ENCODE measurements at places on chromosomes 5 and 9. TPM values are rescaled to one million over a fixed set of nuclear protein-coding genes. Genes with fewer than 3 reads are reported as not detected.

DNA sequence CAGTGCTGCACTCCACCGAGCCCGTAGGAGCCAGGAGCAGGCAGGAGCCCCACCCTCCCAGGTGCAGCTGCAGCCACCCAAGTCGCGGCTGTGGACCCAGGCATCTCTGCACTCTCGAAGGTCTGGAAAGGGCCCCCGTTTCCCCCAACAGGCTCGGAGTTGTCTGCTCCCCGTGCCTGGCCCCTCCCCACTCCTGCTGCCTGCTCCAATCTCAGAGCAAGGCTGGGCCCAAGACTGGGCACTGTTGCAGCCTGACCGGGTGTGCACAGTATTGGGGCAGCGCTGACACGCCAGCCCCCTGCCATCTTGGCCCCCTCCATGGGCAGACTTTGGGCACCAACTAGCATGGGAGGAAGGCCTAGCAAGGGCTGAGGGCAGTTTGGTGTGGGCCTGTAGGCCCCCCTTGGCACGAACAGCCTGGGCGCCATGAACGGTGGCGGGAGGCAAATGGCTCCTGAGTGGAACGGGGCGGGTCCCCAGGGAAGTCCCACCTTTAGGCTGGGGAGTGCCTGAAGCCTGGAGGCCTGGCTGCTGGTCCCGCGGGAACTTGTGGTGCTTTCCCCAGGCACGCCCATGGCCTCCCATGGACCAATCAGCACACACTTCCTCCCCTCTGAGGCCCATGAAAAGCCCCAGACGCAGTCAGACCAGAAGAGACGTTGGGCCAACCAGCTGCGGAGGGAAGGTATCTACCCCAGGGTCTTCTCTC is 60.4 kb downstream of the PSAT1 start:
- DNase-seq, result no peak

- DNase-seq, result peak; percentile 11
These were observed 369.9 kb downstream of the DNAH5 start for GRCh38 chr5:13574574-13574973.

GRCh38 chr9:34254141-34254913 is 74.7 kb downstream of the KIF24 start:
- DNase-seq, result peak; percentile 87

- peak; percentile 45 for DNase-seq
These were observed 274.2 kb upstream of the DAB2 start for GRCh38 chr5:39698838-39699560.

- peak; percentile 6 for DNase-seq
These were observed 81.1 kb downstream of the BOD1 start for GRCh38 chr5:173535166-173535975.

DNA sequence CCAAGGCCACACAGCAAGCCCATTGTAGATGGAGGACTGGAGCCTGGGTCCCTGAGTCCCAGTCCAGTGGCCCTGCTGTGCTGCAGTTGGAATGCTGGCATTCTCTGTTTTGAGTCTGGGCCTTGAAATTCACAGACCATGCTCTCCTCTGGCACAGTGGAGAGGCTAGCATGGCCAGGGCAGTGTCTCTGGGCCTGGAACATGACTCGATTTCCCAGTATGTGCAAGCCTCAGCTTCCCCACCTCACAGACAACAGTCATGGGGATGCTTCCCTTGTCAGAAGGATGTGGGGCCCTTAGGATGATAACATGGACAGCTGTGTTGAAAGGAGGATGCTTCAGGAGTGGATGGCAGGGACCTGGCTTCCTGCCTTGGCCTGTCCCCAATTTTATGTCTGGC is 91.2 kb downstream of the AMBP start:
- DNase-seq, result no peak

DNA sequence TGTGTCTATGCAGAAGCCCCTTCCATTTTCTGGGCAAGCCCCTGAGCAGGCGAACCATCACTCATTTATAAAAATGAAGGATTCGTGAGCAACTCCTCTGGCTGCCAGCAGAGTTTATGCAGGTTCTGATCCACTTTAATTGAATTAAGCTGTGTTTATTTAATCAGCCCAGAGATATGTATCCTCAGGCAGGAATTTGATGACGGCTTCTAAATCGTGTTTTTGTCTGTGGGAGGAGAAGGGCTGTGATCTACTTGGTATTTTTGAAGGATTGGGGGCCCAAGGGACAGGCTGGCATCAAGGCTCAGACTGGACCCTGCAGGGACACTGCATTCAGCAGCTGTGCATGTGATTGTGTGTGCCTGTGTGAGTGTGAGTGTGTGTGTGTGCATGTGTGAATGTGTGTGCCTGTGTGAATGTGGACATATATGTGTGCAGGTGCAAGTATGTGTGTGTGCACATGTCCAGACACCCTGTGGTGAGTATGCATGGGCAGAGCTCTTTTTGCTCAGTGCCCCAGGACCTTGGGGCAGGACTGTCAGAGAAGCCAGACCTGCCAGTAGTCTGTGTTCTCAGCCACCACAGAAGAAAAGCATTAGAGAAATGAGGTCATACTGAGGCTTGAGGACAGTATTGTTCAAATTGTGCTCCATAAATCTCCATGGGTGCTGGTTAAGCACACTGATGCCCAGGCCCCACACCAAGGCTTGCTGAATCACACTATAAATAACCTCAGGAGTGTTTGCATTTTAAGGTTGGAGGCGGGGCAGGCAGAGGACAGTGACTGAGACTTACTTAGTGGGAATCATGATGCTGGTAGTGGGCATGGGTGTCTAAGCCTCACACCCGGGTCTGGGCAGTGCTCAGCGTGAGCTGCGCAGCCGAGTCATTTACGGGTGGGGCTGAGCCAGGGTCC is 164.0 kb downstream of the CARTPT start:
- DNase-seq, result peak; percentile 55

DNA sequence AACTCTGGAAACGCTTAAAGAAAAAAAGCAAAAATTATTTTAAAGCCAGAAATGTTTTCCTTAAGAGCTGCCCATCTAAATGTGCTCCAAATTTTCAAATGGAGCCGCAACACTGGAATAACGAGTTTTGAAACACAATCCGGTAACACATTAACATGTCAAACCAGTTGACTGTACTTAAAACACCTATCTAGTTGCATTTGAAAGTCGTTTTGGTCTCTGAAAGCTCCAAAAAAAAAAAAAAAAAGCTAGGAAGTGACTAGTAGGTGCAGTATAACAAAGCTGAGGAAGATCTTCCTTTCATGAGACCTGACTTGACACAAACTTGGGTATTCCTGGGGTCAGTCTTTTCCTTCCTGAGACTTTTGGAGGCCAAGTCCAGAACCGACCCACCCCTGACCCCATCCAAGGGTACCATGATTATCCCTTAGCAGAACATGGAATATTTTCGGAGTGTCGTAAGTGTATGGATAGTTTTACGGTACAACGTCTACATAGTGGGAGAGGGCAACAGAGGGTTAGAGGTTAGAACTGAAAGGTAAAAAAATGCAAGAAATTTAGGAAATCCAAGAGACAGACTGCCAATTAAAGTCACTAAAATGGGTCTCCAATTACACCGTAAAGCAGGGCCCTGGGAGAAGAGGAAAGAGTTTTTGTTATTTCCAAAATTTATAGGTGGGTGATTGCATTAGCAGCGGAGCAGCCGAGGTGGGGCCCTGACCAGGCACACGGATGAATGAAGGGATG is 812 bp downstream of the CETN3 start:
- DNase-seq, result no peak

GRCh38 chr5:98320343-98320742 is 453.1 kb upstream of the RGMB start:
- no peak for DNase-seq

GRCh38 chr9:20728493-20729220 is 44.6 kb downstream of the FOCAD start:
- peak; percentile 55 for DNase-seq

The PITX1 gene
- total RNA-seq, result 3.1 TPM

The GABRA6 gene
- not detected for total RNA-seq

The MYMK gene
- not detected for total RNA-seq

The MSMP gene
- not detected for total RNA-seq

The ORM2 gene
- not detected for total RNA-seq

The SLCO6A1 gene
- total RNA-seq, result not detected

The CCDC180 gene
- 2.5 TPM for total RNA-seq

The SWI5 gene
- 35.7 TPM for total RNA-seq

The CEMIP2 gene
- total RNA-seq, result 46.2 TPM
